ENCODE measurements at places on chromosomes 6 and 20.
A peak's percentile ranks its signal among the peaks of the same experiment; 100 is the strongest.

DNA sequence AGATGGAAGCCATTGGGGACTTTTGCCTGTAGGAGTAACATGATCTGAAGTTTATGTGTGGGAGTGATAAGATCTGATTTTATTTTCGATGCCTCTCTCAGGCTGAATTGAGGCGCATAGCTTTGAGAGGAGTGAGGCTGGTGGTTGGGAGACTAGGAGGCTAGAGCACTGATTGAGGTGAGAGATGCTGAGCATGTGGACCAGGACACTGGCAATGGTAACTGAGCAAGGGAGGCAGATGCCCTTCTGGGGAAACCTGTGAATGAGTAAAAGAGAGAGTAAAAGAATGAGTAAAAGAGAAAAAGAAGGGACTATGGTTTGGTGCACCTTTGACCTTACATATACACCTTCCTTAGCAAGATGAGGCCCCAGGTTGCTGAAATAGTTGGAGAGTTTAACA lies 3.0 kb downstream of the RRP36 start:
- DNase-seq, result no peak

DNA sequence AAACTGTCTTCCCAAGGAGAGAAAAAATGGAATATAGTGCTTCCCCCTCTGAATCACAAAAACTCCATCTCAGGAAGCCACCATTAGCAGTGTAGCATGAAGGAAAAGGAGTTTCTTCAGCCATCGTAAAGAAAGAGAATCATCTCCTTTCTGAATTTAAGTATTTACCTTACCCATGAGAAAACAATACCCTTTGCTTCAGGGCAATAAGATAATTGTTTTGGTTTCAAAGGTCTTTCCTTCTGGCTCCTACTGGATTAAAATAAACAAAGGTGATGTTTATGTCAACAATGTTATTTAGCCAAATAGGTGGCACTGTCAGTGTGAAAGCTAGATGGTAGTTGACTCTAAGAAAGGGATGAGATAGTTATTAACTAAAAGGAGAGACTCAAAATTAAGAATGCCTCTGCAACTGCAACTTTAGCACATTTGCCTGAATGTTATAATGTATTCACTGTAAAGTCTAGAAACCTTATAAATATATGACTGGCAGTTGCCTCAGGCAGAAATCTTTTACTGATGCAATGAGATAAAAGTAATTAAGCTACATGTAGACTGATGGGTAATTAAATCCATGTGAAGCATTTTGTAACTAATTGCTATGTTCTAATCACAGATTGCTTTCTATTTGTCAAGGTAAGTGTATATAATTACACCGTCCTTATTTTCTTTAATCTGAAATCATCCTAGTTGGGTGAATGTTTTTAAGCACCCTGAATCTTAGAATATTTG lies 399.0 kb downstream of the CDKAL1 start:
- no peak for DNase-seq

DNA sequence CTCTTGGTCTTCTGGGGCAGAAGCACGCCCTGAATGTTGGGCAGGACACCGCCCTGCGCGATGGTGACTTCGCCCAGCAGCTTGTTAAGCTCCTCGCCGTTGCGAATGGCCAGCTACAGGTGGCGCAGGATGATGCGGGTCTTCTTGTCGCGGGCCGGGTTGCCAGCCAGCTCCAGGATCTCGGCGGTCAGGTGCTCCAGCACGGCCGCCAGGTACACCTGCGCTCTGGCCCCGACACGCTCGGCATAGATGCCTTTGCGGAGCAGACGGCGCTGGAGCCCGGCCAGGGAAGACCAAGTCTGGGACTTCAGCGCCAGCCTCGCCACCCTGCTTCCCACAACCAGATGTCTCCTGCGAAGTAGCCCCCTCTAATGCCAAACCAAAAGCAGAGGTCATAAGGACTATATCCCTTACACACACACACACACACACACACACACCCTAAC lies 8.0 kb upstream of the SLC17A3 start:
- DNase-seq, result peak; percentile 2

DNA sequence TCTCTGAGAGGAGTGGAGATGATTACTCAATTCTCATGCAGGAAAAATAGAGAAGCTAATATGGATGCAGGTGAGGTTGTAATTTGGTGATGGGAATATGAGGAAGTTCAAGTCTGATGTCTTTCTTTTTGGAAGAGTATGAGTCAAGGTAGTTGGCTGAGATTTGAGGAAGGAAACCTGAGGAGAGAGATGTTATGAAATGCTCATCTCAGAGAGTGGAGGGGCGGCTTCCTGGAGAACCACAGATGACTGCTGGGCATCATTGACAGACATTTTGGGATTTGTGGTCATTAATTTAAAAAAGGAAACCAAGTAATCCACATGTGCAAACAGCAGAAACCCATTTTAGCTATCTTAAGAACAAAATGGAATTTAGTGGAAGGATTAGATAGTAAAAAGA lies 72.5 kb upstream of the UST start:
- no peak for DNase-seq

GRCh38 chr6:157253017-157253416 lies 70.3 kb downstream of the TMEM242 start:
- DNase-seq, result no peak

DNA sequence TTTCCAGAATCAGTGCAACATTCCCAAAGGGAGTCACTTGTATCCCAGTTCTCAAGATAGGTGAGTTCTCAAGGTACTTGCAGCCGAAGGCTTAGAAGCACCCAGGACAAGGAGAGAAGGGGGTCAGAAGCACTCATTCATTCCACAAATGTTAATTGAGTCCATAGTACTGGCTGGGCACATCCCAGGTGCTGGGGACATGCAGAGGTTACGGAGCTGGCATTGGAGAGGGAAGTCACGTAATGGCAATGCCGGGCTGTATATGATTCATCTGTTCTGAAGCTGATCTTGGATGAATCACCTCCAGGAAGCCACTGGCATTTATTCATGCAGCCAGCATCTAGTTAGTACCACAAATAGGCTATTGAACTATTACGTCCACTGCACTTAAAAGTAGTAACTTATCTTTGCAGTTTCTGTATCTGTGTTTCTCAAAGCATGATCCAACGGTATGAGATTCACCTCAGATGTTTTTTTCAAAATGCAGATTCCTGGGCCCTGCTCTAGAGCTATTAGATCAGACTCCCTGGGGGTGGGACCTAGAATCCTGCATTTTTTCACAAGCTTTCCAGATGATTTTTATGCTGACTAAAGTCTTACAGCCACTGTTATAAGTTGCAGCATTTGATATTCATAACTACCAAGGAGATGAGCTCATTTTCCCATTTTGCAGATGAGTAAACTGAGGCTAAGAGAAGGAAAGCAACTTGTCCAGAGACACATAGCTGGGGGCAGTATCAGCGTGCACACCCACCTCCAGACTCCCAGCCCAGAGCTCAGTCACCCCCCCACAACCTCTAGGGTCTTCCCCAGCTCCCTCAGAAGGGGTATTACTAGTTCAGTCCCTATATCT lies 44.1 kb upstream of the ID1 start:
- no peak for DNase-seq

DNA sequence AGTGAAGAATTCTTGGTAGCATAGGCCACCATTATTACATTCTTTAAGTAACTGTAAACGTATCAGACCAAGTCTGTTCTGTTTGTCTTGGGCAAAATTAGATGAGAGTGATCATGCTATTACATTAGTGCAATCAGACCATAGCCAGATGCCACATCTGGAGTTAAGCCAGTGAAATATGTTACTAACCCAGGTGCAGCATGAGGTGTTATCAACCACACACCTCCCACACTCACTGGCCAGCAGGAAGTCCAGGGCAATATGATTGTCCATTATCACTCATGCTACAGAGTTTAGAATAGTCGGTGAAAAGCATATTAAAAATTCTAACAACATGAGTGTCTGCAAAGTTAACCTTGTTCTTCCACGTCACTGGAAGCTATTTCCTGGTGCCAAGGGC lies 174.7 kb upstream of the PROKR2 start:
- no peak for DNase-seq

- DNase-seq, result no peak
Observed at GRCh38 chr6:17932330-17932852, 55.0 kb downstream of the KIF13A start.

Data from anterior cingulate cortex (tissue), 58 donors.